ENCODE measurements at places on chromosomes 1 and 21.

- H3K36me3 ChIP-seq, result no peaks in the 10 kb centered on the region
- no peaks in the 10 kb centered on the region for H3K4me1 ChIP-seq
- no peak overlapping the region for H3K4me3 ChIP-seq
- H3K27ac ChIP-seq, result no peak overlapping the region
Observed at GRCh38 chr1:230316864-230317745, 109.0 kb downstream of the PGBD5 start.

DNA sequence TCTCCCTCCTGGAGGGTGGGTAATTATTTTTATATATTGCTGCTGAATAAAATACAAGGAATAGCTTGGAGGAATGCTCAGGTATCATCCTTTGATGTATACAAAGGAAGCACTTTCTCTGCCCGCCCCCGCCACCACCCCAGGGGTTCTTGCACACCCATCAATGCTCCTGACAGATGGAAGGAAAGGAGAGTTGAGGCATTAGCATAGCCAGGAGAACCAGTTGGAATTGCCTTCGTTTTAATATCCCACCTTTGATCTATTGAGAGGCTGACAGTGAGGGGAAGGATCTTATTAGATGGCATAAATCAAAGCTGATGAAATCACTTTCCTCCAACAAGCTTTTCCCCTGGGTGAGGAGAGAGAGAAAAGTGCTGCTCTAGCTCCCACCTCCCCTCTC, 71.1 kb downstream of the LGR6 start:
- no peak for DNase-seq
- no peak overlapping the region for H3K4me3 ChIP-seq
- no peaks in the 10 kb centered on the region for H3K36me3 ChIP-seq
- no peaks in the 10 kb centered on the region for H3K4me1 ChIP-seq
- H3K27me3 ChIP-seq, result peaks cover 9% of the 10 kb centered on the region

DNA sequence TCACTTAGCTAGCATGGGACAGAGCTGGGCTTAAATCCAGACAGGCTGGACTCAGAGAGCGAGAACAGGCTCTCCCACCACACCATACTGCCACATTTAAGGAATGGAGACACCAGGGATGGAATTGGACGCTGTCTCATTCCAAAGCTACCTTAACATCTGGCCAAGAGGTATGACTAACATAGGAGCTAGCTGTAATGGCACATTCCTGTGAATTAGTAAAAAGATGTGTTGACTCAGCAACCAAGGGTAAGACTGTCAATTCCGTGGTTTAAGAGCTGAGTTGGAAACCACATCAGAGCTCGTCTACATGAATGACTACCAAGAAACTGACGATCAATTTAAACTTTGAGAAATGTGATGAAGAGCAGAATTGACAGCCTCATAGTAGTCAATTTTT, 8.3 kb upstream of the TNFRSF9 start:
- peaks cover 18% of the 10 kb centered on the region for H3K4me1 ChIP-seq
- no peak overlapping the region for H3K27ac ChIP-seq
- H3K36me3 ChIP-seq, result no peaks in the 10 kb centered on the region
- H3K27me3 ChIP-seq, result no peaks in the 10 kb centered on the region

DNA sequence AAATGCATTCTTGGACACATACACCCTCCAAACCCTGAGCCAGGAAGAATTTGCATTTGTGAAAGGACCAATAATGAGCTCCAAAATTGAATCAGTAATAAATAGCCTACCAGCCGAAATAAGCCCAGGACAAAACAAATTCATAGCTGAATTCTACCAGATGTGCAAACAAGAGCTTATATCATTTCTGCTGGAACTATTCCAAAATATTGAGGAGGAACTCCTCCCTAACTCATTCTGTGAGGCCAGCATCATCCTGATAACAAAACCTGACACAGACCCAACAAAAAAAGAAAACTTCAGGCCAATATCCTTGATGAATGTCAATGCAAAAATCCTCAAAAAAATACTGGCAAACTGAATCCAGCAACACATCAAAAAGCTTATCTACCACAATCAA, 6.7 kb downstream of the SPRR2E start:
- H3K36me3 ChIP-seq, result no peaks in the 10 kb centered on the region
- no peaks in the 10 kb centered on the region for H3K4me1 ChIP-seq
- H3K4me3 ChIP-seq, result no peak overlapping the region
- DNase-seq, result no peak

DNA sequence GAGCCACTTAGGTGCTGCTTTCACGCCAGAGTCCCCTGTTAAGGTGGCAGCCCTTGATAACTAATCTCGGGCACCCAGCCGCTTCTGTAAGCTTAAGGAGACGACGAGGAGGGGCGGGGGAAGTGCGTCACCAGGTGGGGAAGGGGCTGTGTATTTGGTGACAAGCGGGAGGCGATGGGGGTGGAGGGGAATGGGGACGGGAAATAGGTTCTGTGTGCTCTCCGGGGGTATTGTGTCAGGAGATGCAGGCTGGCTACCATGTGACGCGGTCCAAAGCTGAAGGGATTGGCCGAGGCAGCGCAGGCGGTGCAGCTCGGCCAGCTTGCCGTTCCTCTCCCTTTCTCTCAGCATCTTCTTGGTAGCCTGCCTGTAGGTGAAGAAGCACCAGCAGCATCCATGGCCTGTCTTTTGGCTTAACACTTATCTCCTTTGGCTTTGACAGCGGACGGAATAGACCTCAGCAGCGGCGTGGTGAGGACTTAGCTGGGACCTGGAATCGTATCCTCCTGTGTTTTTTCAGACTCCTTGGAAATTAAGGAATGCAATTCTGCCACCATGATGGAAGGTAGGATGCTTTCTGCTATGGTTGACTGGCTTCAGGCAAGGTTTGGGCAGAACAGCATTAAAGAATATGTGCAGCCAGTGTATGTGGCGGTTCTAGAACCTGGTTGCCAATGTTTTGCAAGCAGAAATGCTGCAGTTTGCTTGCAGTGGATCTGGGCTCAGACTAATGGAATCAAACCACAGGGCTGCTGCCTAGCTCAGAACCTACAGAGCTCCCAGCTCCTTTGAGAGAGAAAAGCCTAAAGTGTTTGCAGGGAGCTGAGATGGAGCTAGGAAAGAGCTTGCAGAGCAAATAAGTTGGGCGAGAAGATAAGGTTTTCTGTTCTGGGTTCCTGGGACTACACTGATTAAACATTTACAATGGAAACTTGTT, at the start of gene SGIP1:
Gene SGIP1 (plus strand): TSS at position 350 of the 937 bp plus-strand sequence. CDS start 206 bp downstream, at position 556.
- DNase-seq, result no peak
- H3K27ac ChIP-seq, result no peak within 1 kb of the TSS
- peak within 1 kb of the TSS; percentile 46 for H3K4me3 ChIP-seq
- peaks cover 8% of the 10 kb centered on the region for H3K4me1 ChIP-seq

GRCh38 chr1:93237021-93237420, 56.5 kb downstream of the CCDC18 start:
- DNase-seq, result no peak
- H3K4me3 ChIP-seq, result no peak overlapping the region
- no peaks in the 10 kb centered on the region for H3K27me3 ChIP-seq
- no peaks in the 10 kb centered on the region for H3K4me1 ChIP-seq
- H3K27ac ChIP-seq, result no peak overlapping the region

GRCh38 chr1:232142403-232143314, 487.3 kb downstream of the SIPA1L2 start:
- no peak for DNase-seq
- no peaks in the 10 kb centered on the region for H3K36me3 ChIP-seq
- no peaks in the 10 kb centered on the region for H3K27me3 ChIP-seq

- no peak for DNase-seq
- H3K4me3 ChIP-seq, result no peak overlapping the region
- H3K4me1 ChIP-seq, result no peaks in the 10 kb centered on the region
- no peak overlapping the region for H3K27ac ChIP-seq
Observed at GRCh38 chr1:80769208-80769750, 1031.5 kb upstream of the ADGRL2 start.

GRCh38 chr1:160204526-160205241, 500 bp upstream of the PEA15 start:
- peak overlapping the region; percentile 13 for H3K27ac ChIP-seq
- no peak for DNase-seq
- H3K36me3 ChIP-seq, result peaks cover 5% of the 10 kb centered on the region
- H3K27me3 ChIP-seq, result no peaks in the 10 kb centered on the region

DNA sequence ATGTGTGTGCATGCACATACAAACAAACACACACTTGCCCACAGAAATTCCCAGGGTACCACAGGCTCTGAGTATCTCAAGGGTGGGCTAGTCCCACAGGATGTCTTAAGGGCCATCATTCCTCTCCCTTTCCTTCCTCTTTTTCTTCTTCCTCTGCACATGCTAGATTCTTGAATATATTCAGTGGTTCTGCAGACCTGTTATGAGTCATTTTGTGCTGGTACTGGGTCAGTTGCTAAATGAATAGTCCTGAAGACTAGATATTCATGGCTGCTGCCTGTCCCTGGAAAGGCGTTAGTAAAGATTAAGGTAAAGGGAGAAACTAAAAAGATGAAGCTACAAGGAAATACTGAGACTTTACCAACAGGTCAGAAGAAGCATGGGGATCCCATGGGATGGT, 256.7 kb upstream of the KIAA0040 start:
- H3K4me3 ChIP-seq, result no peak overlapping the region
- H3K36me3 ChIP-seq, result no peaks in the 10 kb centered on the region
- DNase-seq, result no peak
- H3K27ac ChIP-seq, result no peak overlapping the region
- H3K27me3 ChIP-seq, result no peaks in the 10 kb centered on the region

DNA sequence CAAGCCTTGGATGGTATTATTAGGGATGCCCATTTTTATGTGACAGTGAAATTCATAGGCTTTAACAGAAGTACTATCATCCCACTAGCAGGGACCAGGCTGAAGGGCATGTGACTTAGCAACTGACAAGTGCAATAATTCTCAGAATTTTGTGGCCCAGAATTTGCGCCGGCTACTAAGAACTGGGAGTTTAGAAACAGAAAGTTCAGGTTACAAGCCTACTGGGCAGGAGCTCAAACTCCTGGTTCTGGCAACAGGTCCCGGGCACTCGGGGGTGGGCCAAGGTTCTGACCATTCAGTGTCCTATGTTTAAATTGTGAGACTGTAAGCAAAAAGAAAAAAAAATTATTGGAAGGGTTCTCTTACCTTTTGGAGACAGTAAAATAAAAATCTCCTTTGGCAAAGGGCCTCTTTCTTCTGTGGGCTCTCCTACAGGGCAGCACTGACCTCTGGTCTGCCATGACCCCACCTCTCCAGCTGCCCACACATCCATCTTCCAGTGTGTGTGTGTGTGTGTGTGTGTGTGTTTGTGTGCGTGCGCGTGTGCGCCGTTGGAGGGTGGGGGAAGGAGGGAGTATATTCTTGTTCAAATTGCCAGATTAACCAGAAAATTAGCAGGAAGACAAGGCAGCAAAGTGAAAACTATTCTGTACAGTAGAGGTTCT, 26.1 kb downstream of the IRF2BP2 start:
- no peak for DNase-seq
- H3K4me3 ChIP-seq, result no peak overlapping the region
- H3K4me1 ChIP-seq, result no peaks in the 10 kb centered on the region
- no peak overlapping the region for H3K27ac ChIP-seq
- no peaks in the 10 kb centered on the region for H3K36me3 ChIP-seq

- H3K4me3 ChIP-seq, result no peak overlapping the region
- no peaks in the 10 kb centered on the region for H3K27me3 ChIP-seq
- peaks cover 19% of the 10 kb centered on the region for H3K4me1 ChIP-seq
- no peaks in the 10 kb centered on the region for H3K36me3 ChIP-seq
Observed at GRCh38 chr1:37944816-37945215, 2.0 kb downstream of the INPP5B start.

GRCh38 chr1:229397762-229398161, 36.1 kb downstream of the ACTA1 start:
- H3K36me3 ChIP-seq, result no peaks in the 10 kb centered on the region
- DNase-seq, result no peak
- no peak overlapping the region for H3K27ac ChIP-seq
- H3K4me3 ChIP-seq, result no peak overlapping the region
- peaks cover 8% of the 10 kb centered on the region for H3K27me3 ChIP-seq

GRCh38 chr1:167263344-167263743, 42.7 kb downstream of the POU2F1 start:
- H3K27ac ChIP-seq, result no peak overlapping the region
- H3K4me1 ChIP-seq, result peaks cover 24% of the 10 kb centered on the region
- no peak for DNase-seq
- no peaks in the 10 kb centered on the region for H3K27me3 ChIP-seq
- H3K36me3 ChIP-seq, result no peaks in the 10 kb centered on the region
- H3K4me3 ChIP-seq, result no peak overlapping the region

DNA sequence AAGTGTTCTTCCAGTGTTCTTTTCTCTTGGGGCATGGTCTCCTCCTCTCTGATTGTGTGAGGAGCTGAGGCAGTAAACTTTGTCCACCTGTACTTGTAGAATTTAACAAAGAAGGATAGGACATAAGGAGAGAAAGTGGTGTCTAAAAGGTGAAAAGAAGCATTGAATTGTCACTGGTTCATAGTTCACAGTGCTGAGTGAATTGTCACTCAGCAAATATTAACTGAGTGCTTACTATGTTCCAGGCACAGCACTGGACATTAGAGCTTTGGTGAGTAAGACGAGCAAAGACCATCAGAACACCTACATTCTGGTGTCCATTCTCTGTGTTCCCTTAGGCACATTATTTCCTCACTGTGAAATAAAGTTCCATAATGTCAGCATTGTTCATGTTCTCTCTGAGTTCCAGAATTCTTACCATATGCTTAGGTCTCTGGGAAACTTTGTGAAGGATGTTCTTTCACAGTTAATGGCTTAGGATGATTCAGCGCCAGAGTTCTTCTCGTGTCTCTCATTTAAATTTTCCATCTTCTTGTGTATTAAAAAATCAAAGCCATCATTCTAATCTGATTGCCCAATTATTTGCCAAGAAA, 156.8 kb upstream of the HOOK1 start:
- DNase-seq, result no peak
- no peaks in the 10 kb centered on the region for H3K27me3 ChIP-seq
- no peak overlapping the region for H3K4me3 ChIP-seq
- H3K27ac ChIP-seq, result no peak overlapping the region

- DNase-seq, result no peak
- H3K27me3 ChIP-seq, result no peaks in the 10 kb centered on the region
- H3K27ac ChIP-seq, result no peak overlapping the region
- no peaks in the 10 kb centered on the region for H3K4me1 ChIP-seq
- no peak overlapping the region for H3K4me3 ChIP-seq
Observed at GRCh38 chr1:119079881-119080280, 60.6 kb downstream of the WARS2 start.

DNA sequence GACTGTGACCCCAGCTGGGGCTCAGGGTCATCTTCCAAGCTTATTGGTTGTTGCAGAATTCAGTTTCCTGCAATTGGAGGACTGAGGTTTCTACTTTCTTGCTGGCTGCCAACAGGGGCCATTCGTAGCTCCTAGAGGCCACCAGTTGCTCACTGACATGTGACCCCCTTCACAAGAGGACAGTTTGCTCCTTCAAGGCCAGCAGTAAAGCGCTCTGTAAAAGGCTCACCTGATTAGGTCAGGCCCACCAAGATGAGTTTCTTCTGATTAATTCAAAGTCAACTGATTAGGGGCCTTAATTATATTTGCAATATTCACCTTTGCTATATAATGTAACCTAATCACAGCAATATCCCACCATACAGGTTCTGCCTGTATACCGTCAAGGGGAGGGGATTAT, 68.9 kb downstream of the SLC9A1 start:
- no peaks in the 10 kb centered on the region for H3K4me1 ChIP-seq
- H3K27ac ChIP-seq, result no peak overlapping the region
- no peak overlapping the region for H3K4me3 ChIP-seq

GRCh38 chr1:9594471-9595155, 5.9 kb downstream of the TMEM201 start:
- H3K4me1 ChIP-seq, result peaks cover 33% of the 10 kb centered on the region
- DNase-seq, result no peak
- H3K36me3 ChIP-seq, result peaks cover 14% of the 10 kb centered on the region
- H3K27me3 ChIP-seq, result no peaks in the 10 kb centered on the region
- H3K27ac ChIP-seq, result no peak overlapping the region

Data from CD4-positive, alpha-beta T cell (primary cell).